Upper lobe of left lung (tissue), 6 donors: ENCODE measurements at places on chromosomes 4 and X. TPM values are rescaled to one million over a fixed set of nuclear protein-coding genes. Genes with fewer than 3 reads are reported as not detected.
A peak's percentile ranks its signal among the peaks of the same experiment; 100 is the strongest.

- DNase-seq, result no peak
These were observed 52.7 kb downstream of the STARD8 start for GRCh38 chrX:68699960-68700746.

- no peak for DNase-seq
These were observed 136.2 kb upstream of the MED14 start for GRCh38 chrX:40871385-40872082.

- no peak for DNase-seq
These were observed 555.2 kb upstream of the PCDH10 start for GRCh38 chr4:132593717-132594400.

DNA sequence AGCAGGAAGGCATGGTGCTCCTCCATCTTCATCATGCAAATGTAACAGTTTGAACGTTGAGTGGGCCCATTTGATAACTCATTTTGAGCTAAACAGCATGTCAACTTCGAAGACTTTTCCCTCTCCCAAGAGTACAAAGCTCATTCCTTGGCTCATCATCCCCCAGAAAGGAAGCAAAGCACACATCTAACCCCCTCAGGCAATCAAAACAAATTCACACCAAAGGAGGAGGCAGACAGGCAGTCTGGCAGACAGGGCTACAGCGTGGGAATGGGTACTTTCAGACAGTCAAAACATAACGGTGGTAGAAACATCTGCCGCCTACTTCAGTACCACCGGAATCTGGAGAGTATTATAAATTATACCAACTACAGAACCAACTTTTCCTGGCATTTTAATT is 81.7 kb downstream of the PCDH19 start:
- no peak for DNase-seq

DNA sequence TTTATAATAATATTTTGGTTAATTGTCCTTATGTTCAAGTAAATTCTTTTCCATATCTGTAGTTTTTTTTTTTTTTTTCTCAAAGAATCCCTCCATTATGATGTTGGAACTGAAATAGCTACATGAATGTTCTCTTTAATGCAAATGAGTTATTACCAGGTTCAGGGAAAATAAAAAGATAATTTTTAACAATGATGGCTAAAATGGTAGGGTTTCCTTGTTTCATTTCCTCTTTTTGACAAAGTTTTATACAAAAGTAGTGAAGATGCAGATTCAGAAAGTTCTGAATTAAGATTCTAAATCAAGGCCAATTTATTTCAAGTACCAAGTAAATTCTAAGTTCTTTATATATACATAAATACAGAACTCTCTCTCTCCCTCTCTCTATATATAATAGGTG is 779.0 kb upstream of the INTU start:
- no peak for DNase-seq

DNA sequence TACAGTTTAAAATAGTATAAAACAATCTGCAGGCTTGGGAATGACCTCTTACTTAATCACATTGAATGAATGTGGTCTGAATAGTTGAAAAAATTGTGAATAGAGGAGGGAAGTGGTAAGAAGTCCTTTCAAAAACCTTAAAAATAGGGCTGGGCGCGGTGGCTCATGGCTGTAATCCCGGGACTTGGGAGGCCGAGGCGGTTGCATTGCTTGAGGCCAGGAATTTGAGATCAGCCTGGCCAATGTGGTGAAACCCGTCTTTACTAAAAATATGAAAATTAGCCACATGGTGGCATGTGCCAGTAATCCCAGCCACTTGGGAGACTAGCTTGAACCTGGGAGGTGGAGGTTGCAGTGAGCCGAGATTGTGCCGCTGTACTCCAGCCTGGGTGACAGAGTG is 36.5 kb downstream of the HERC3 start:
- no peak for DNase-seq

DNA sequence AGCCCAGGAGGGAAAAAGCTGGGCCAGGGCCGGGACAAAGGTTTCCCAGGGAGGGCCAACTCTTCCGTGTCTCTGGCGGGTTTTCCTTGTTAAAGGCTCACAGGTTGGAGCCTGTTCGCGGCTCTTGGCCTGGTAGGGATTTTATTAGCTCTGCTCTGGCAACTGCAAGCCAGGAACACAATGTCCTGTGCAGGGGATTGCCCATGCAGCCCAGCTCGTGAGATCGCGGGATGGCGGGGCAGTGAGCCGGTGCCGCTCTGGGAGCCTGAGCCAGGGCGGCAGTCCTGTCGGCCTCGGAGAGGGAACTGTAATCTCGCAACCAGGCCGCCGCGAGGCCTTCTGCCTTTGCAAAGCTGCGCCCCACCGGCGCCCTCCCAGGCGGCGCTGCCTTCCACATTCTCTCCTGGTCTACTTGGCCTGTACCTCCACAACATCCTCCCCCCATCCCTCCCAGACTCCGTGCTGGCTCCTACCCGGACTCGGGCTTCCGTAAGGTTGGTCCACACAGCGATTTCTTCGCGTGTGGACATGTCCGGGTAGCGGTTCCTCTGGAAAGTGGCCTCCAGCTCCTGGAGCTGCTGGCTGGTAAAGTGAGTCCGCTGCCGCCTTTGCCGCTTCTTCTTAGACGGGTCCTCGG is 2.1 kb downstream of the PITX2 start:
- no peak for DNase-seq

NKRF gene
- total RNA-seq, result 10.5 TPM

DNA sequence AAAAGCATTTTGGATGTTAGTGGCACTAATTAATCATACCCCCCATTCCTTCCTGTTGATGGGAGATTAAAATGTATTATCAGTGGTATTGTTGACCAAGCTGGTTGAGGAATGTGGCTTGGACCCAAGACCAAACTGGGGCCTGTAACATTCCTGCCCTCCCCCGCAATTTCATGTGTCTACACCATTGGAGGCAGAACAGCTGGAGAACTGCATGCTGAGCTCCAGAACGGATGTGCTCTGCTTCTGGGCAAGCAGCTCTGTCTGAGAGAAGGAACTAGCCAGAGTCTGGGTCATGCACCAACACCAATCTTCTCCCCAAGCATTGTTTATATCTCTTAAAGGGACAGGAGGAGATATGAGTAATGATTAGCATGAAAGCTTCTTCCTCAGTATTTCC is 185.5 kb downstream of the CEP135 start:
- no peak for DNase-seq

DNA sequence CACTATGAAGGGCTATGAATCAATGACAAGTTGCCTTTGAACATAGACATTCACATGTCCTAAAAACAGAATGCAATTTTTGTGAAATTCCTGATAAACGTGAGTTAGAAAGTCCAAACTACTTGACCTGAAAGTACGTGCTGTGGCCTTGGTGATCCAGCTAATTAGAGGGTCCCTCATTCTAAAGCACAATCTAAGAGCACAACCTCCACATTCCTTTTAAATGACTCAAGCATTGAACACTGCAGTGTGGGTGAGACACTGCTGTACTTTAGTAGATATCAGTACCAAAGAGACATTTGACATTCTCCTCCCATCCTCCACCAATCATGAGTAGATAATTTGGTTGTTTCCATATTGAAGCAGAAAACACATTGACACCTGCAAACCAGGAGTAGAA is 73.5 kb downstream of the FAM47B start:
- no peak for DNase-seq

FAM47A gene
- total RNA-seq, result not detected

DNA sequence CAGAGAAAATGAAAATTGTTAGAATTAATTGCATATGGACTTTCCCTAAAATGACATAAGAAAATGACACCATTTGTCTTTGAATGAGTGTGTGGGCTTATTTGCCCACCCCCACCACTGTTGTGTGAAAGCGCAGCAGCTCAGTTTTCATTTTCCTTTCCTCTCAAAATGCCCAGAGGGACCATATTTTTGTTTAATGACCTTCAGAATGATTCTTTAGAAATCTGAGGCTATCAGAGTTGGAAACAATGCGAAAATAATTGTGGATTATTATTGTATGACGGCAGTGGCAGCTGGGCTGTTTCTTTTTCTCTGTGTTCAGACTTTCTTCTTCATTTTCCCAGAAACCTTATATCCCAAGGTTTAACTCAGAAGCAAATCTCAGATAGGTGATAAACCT is 44.6 kb upstream of the TEX13A start:
- DNase-seq, result no peak

SSX4 gene
- total RNA-seq, result not detected

CFAP99 gene
- total RNA-seq, result 4.8 TPM

DNA sequence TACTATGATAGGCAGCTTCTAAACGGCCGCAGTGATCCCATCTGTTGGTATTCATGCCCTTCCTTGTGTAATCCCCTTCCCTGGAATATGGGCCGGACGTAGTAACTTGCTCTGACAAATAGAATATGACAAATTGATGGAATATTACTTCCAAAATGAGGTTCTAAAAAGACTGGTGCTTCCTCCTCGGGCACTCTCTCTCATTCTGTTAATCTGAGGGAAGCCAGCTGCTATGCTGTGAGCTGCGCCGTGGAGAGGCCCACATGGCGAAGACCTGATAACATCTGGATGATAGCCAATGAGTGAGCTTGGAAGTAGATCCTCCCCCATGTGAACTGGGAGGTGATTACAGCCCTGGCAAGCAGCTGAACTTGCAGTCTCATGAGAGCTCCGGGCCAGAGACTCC is 27.2 kb upstream of the SLC25A4 start:
- peak; percentile 72 for DNase-seq

GRCh38 chr4:123836851-123837595 is 440.4 kb downstream of the SPRY1 start:
- DNase-seq, result no peak

DNA sequence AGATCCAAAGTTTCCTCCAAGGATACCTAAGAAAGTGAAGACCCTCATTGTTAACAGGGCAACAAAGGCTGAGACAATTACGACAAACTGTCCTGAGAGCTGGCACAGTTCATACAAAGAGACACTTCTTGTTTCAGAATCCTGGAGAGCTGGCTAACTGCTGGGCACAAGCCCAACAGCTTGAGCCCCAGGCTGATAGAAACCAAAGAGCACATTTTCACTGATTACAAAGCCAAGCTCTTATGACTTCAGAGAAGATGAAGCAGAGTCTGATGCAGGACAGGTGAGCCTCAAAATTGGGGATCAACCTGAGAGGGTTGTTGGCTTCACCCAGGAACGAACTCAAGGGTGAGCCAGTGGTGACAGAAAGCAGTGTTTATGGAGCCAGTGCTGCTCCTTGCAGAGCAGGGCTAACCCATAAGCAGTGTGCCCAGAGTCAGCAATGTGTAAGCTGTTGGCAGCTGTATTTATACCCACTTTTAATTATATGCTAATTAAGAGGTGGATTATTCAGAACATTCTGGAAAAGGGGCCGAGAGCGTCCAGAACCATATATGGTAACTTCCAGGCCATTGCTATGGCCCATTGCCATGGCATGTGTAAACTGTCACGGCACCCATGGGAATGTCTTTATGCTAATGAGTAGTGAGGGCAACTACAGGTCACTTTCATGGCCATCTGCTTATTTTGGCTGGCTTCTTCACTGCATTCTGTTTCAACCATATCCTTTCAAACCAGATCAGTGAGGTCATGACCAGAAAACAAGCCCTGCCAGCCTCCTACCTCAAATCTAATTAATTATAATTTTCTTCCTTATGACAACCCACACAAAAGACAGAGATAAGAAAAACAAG is 183.7 kb downstream of the EVC2 start:
- DNase-seq, result no peak

PPBP gene
- total RNA-seq, result 8.3 TPM
